HCEC 1CT (cell line): ENCODE measurements at places on chromosomes 4 and X.
A peak's percentile ranks its signal among the peaks of the same experiment; 100 is the strongest.

GRCh38 chr4:17761062-17761461 is 20.4 kb downstream of the FAM184B start:
- no peak for DNase-seq

DNA sequence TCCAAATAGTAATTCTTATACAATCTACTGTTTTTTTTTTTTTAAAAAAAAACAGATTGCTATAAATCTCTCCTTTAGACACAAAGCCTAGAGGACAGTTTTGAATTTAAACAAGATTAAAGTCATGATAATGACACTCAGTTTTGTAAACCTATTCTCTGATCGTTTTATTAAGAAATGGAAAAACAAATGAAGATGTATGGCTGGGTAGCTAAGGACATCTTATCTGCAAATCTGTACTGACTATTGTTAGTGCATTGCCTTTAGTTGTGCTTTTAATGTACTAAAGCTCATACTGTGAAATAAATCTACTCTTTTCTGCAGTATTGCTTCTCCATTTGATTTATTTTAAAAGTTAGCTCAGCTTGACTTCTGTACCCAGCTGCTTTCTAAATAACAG is 155.0 kb downstream of the UNC5C start:
- DNase-seq: no peak

DNA sequence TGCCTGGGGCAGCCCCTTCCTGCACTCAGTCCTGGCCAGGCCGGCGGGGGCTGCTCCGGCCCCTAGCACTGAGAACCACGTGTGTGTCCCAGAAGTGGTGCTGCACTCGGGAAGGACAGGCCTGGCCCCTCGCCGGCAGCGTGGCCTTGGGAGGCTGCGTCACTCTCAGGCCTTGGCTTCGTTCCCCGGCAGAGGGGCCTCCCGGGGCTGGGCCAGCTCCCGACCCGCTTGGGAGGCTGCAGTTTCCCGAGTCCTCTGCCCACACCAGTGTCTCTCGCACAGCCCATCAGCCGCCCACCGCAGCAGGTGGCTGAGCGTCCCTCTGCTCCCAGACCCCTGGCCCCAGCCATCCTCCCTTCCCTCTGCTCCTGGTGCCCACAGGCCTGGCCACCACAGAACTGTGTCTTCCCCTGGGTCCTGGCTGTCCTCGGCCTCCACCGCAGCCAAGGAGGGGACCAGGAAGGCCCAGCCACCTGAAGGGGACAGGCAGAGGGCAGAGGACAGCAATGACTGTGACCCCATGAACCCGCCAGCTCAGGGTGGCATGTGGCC is 10.9 kb upstream of the CPLX1 start:
- DNase-seq: no peak

DNA sequence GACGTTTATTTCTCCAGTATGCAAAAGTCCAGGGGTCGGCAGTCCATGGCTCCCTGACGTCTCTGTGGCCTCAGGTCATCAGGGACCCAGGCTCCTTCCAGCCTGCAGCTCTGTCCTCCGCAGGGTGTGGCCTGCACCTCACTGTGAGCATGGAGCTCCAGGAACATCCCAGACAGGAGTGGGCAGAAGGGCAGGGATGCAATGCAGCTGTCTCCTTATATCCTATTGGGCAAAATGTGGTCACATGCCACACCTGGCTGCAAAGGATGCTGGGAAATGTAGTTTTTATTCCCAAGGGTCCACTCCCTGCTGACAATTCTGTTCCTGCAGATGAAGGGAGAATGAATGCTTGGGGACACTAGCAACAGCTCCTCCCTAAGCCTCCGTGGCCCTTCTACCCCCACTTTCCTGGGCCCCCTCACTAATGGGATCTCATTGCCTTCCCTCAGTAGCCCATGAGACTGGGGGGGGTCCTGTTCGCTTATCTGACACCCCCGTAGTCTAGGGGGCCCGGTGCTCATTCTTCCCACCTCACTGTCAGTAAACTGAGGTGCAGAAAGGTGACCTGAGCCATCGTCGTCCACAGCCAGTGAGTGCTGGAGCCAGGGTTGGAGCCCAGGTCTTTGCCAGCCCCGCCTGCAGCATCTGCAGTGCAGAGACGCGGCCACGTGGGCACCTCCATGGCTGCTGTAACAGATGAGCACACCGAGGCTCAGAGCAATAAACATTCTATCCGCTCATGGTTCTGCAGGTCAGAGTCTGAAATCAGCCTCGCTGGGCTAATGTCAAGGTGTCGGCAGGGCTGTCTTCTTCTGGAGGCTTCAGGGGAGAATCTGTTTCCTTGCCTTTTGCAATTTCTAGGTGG is 5.9 kb upstream of the GRPEL1 start:
- no peak for DNase-seq

DNA sequence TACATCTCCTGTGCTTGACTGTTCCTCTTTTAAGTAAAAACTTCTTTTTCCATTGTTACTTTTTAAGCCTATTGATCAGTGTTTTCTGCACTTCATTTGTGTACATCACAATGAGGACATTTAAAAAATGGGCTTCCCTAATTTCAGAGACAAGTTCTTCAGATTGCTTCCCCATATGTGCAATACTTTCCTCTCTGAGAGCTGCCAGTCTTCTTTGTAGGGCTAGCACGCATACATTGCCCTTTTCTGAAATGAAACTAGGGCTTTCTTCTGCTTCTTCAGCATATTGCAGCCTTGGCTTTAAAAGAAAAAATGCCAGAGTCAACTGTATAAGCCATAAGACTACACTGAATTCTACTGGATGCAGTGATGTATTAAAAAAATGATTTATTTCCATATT is 37.8 kb downstream of the FAT4 start:
- no peak for DNase-seq

- no peak for DNase-seq
Observed at GRCh38 chrX:370963-371745, 15.6 kb downstream of the PPP2R3B start.

DNA sequence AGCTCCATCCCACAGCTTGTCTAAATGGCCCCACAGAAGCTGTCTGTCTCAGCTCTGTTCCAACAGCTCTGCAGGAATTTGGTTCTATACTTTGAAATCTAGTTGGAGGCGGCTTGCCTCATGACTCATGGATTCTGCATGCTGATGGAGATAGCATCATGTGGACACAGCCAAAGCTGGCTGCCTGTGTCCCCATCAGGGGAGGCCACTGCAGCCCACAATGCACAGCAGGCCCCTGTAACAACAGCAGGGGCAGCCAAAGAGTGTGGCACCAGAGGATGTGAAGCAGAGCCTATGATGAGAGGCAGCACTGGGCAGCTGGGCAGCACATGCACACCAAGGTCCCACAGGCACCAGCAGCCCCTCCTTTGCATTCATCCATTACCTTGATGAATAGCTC is 67.2 kb downstream of the DCAF12L1 start:
- DNase-seq: no peak

GRCh38 chr4:183398298-183399125 is 45.9 kb upstream of the CDKN2AIP start:
- peak; percentile 62 for DNase-seq

DNA sequence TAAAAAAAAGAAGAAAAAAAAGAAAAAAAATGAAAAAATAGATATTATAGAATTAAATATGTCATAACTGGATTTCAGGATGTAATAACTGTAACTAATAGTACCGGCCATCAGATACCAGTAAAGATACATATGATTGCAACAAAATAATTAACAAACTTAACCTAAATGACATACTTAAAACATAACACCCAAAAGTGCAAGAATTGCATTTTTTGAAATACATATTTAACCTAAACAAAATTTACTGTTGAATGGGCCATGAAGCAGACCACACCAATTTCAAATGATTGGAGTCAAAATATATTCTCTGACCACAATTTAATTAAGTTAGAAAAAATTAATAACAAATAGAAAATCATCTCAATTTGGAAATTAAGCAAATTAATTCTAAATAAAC is 33.1 kb downstream of the GABRA3 start:
- no peak for DNase-seq

- DNase-seq: no peak
Observed at GRCh38 chr4:23958749-23959148, 68.9 kb upstream of the PPARGC1A start.

DNA sequence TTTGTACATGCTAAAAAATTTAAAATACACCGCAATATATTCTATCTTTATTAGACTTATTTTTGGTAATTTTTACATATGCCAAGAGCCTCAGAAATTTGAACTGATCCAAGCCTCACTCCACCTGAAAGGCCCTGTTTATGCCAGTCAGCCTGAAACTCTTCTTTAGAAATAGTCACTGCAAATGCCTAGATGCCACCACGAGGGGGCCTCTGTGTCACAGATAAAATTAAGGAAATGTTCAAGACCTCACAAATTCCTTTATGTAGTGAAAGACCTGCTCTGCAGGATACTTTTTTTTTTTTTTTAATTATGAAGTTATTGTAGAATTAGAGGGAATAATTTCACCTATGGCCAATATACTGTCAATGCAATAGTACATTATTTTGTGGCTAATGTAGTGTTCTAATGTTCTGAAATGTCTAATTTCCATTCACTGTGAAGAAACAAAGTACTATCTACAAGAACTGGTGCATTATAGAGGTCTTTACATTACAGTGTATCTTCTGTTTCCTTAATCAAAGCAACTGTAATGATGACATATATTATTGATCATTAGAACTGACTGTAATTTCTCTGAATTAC is 69.8 kb downstream of the DTHD1 start:
- DNase-seq: no peak

GRCh38 chr4:46856333-46856732 is 52.7 kb downstream of the COX7B2 start:
- DNase-seq: no peak

DNA sequence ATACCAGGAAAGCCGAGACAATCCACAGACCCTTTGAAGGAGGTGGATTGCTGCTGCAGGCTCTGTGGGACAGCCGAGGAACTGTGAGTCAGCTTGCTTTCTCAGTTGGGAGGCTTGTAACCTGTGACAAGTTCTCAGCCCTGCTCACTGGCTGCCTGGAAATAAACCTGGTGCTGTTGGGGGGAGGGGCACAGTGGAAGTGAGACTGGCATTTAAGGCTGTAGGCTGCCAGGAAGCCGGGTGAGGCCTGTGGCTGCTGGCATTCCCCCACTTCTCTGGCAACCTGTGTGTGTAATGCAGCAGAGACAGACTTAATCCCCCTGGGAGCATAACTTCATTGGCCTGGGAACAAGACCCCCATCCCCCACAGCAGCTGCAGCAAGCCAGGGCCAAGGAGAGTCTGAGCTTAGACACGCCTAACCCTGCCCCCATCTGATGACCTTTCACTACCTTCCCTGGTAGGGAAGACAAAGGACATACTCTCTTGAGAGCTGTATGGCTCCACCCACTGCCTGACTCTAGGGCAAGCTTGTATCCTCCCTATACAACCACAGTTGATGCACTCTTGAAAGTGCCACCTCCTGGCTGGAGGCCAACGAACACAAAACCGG is 64.1 kb downstream of the ALPK1 start:
- no peak for DNase-seq

DNA sequence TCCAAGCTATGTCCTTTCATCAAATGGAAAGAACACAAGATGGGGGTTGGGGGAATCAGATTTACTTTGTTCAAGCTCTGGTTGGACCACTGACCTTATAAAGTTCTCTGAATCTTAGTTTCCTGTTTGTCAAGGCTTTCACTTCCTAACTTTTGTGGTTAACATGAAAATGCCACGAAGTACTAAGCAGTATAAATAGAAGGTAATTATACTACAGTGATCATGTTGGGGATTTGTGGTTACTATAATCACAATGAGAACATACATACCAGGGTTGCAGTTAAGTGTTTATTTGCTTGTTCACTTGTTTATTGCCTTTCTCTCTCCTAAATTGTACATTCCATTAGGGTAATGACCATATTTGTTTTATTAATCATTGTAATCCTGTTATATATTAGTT is 53.2 kb downstream of the SPRY1 start:
- DNase-seq: peak; percentile 56

DNA sequence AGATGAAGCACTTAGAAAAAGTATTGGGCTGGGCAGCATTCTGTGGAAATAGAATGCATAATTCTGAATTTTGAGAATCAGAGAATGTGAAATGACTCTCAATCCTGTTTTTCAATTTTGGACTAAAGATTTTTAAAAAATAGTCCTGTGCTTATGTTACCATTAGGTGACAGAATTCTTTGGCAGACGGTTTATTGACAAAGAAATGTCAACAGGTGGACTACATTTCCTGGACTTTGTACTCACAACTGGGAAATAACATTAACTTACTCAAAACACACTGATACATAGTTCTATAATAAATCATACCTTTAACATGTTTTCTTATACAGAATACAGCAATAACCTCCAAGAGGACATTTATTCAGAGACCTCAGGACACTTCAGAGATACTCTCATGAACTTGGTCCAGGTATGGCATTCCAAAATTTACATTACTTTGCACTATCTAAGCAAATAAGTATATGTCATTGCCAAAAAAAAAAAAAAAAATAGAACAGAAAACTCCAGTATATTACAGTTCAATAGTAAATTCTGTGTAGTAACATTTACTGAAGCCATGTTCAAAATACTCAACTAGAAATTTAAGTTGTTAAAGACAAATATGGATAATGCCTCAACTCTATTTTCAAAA is 72.7 kb downstream of the ANXA10 start:
- no peak for DNase-seq

DNA sequence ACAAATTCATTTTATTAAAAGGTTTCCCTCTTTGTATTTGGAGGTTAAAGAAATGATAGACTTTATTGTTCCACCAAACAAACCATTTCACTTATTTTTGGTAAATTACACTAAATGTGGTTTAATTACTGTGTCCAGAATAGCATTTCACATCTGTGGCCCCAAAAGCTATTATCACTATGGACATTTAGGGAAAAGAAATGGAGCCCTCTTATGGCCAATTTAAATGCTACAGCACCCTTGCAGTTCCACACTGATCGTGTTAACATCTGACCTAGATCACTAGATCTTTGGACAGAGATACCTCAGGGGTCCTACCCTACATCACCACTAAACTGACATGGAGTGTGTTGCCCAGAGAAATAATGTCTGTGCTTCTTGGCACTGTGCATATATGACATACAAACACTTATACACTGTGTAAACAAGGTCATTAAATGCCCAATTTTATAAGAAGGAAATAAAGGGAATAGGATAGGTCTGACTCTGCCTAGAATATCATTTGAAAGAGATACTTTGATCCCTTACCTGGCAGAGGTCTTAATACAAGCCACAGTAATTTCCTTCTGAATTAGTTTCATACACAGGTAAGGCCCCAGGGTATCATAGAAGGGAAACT is 163.9 kb downstream of the KDR start:
- peak; percentile 24 for DNase-seq

DNA sequence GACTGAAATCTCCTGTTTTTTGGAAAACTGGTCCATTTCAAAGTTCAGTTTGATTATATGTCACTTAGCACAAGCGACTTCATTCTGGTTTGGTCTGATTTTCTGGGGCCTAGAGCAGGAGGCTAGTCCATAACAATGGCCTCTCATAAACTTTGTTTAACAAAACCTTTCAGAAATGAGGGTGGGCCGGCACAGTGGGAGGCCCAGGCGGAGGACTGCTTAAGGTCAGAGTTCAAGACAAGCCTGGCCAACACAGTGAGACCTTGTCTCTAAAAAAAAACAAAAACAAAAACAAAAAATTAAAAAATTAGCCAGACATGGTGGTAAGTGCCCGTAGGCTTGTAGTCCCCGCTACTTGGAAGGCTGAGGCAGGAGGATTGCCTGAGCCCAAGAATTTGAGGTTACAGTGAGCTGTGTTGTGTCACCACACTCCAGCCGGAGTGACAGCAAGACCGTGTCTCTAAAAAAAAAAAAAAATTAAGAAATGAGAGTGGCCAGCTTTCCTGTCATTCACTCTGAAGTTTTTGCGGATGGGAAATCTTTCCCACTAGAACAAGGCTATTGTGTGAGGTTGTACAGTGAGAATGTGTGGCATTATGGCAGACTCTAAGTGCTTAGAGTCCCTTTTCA is 1.2 kb upstream of the PLAC8 start:
- DNase-seq: no peak

GRCh38 chrX:41602816-41603345 is 85.9 kb upstream of the GPR34 start:
- no peak for DNase-seq
